ENCODE measurements at places on chromosomes 3 and 15.

- no peak for DNase-seq
Measured at GRCh38 chr15:39642011-39642640, 61.2 kb downstream of the THBS1 start.

- no peak for DNase-seq
Measured at GRCh38 chr3:146404436-146404835, 64.9 kb downstream of the PLSCR2 start.

GRCh38 chr3:129259612-129260477, 10.4 kb downstream of the COPG1 start:
- no peak for DNase-seq

GRCh38 chr15:92343924-92344643, 49.6 kb upstream of the ST8SIA2 start:
- DNase-seq = no peak

DNA sequence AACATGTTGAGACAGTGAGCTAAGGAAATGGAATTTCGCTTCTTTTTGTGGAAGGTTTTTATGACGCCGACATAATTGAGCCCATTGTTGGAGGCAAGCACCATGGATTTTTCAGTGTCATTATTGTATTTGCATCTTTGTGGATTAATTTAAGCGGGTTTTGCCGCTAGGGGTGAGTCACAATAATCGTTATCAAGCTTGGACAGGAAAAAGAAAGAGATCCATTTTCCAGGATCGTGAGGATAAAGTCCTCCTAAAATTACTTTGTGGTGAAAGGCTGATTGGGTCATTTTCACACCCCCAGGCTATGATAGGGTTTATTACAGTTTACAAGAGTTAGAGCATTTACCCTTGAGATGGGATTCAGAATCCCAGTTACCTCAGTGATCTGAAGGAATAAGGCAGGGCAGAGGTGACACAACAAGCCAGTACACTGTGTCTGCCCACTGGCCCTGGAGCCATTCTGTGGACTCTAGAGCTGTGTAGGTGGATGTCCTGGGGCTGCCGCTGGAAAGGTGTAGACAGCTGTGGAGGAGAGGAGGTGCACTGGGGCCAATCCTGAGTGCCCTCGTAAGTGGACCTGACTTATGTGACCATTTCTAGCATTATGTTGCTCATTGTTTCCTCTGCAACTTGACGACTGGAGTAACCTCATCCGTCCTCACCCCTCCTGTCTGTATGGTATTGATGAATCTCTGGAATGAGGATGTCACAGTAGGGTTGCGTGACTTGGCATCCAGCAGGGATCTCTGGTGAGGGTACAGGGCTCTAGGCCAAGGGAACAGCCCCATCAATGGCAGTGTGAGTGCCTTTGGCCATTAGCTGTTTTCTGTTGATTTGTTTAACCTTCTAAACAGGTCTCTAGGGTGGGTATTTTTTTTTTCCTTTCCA, 370.1 kb downstream of the LRTM1 start:
- no peak for DNase-seq

GRCh38 chr3:87307805-87308204, 31.4 kb upstream of the POU1F1 start:
- no peak for DNase-seq
